Spinal cord (tissue), 10 donors: ENCODE measurements at places on chromosomes 3 and 15.
A peak's percentile ranks its signal among the peaks of the same experiment; 100 is the strongest.

- H3K4me3 ChIP-seq = no peak overlapping the region
- H3K27me3 ChIP-seq = no peaks in the 10 kb centered on the region
- no peak for DNase-seq
- no peak overlapping the region for H3K27ac ChIP-seq
- H3K4me1 ChIP-seq = no peaks in the 10 kb centered on the region
Measured at GRCh38 chr3:111577798-111578685, 17.1 kb downstream of the ZBED2 start.

- H3K36me3 ChIP-seq = peaks cover 75% of the 10 kb centered on the region
- H3K4me3 ChIP-seq = no peak overlapping the region
- H3K27me3 ChIP-seq = no peaks in the 10 kb centered on the region
Measured at GRCh38 chr3:9800529-9800928, 7.6 kb downstream of the ARPC4 start.

GRCh38 chr15:38525489-38525888 is 39.1 kb downstream of the RASGRP1 start:
- no peak for DNase-seq
- H3K27ac ChIP-seq = no peak overlapping the region
- H3K4me1 ChIP-seq = peaks cover 3% of the 10 kb centered on the region
- no peaks in the 10 kb centered on the region for H3K27me3 ChIP-seq

DNA sequence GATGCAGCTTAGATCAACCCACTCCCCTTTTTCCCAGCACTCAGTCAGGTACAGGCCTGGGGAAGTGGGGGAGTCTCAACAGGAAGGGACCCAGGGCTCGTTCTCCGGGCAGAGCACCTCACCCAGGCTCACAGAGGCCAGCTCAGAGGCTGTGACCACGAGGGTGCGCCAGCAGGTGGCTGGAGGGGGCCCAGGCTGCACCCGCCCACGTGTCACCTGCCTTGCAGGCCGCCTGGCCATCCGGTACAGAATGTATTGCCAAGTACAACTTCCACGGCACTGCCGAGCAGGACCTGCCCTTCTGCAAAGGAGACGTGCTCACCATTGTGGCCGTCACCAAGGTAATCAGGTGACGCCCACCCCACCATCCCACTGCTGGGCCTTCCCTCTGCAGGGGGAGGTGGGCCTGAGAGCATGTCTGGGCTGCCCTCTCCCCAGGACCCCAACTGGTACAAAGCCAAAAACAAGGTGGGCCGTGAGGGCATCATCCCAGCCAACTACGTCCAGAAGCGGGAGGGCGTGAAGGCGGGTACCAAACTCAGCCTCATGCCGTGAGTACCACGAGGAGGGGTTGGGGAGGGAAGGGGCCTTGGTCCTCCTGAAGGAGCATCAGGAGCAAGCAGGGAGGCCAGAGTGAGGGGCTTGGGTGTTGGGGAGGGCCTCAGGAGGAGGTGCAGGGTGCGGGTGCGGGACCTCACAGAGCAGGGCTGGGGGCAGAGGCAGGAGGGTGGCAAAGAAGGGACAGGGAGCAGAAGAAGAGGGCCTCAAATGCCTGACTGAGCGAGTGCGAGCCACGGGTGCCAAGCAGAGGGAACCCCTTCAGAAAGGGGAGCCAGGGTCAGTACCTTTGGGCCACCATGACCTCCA is 14.0 kb upstream of the LMAN1L start:
- H3K4me3 ChIP-seq = no peak overlapping the region
- H3K27ac ChIP-seq = no peak overlapping the region
- H3K4me1 ChIP-seq = peaks cover 8% of the 10 kb centered on the region
- peaks cover 72% of the 10 kb centered on the region for H3K36me3 ChIP-seq
- no peak for DNase-seq
- no peaks in the 10 kb centered on the region for H3K27me3 ChIP-seq

DNA sequence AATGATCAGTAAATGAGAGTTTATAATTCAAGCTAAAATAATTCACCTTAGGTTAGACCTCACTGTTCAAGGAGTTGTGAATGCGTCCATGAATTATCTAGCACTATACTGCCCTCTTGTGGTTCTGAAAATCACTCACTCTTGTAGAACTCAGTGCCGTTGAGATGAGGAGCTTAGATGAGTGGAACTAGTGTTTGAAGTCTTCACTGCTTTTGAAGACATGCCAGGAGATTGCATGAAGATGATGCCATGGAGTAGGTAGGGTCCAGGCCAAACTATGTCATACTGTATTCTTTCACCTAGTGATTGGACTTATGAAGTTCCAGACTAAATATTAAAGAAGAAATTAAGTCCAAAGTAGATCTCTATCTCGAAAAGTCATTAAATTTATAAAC is 28.8 kb downstream of the LYSMD4 start:
- H3K27me3 ChIP-seq = no peaks in the 10 kb centered on the region
- no peak overlapping the region for H3K4me3 ChIP-seq
- DNase-seq = peak; percentile 93
- H3K4me1 ChIP-seq = no peaks in the 10 kb centered on the region
- H3K36me3 ChIP-seq = peaks cover 9% of the 10 kb centered on the region

DNA sequence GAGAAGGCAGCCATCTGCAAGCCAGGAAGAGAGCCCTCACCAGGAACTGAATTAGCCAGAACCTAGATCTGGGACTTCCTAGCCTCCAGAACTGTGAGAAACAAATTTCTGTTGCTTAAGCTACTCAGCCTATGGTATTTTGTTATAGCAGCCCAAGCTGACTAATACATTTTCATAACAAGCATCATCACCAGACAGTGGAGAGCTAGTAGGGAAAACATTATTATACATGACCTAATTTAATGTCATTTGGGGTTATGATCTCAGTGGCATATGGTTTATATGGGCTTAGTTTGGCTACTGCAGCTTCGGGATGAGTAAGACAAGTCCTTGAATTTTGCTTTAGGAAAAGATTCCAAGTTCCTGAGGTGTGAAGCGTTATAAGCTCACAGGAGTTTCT is 35.6 kb downstream of the LNP1 start:
- no peaks in the 10 kb centered on the region for H3K4me1 ChIP-seq
- H3K27ac ChIP-seq = no peak overlapping the region
- H3K4me3 ChIP-seq = no peak overlapping the region
- H3K27me3 ChIP-seq = no peaks in the 10 kb centered on the region
- DNase-seq = no peak

- peaks cover 14% of the 10 kb centered on the region for H3K4me1 ChIP-seq
- no peak overlapping the region for H3K4me3 ChIP-seq
- H3K27ac ChIP-seq = no peak overlapping the region
- no peak for DNase-seq
- H3K36me3 ChIP-seq = no peaks in the 10 kb centered on the region
Measured at GRCh38 chr3:61679026-61679425, 117.7 kb downstream of the PTPRG start.

DNA sequence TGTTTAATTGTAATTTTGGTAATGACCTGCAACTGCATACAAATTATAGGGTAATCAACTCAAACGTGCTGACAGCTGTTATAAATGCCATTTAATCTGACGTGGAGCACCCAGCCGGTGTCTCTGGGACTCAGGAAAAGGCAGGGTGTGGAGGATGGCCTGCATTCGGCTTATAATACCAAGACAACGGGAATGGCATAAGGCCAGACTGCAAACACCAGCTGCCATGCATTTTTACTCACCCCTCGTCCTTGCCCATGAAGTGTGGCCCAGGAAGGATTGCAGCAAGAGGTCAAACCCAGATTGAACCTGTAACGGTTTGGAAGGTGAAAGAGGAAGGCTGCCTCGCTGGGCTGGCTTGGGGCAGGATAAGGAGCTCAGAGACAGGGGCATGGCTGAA is 96.4 kb downstream of the WNT7A start:
- no peak overlapping the region for H3K4me3 ChIP-seq
- DNase-seq = no peak
- no peaks in the 10 kb centered on the region for H3K27me3 ChIP-seq
- H3K36me3 ChIP-seq = no peaks in the 10 kb centered on the region
- H3K27ac ChIP-seq = no peak overlapping the region
- H3K4me1 ChIP-seq = peaks cover 77% of the 10 kb centered on the region

GRCh38 chr3:123334056-123334455 is 114.8 kb downstream of the ADCY5 start:
- H3K27me3 ChIP-seq = no peaks in the 10 kb centered on the region
- peaks cover 25% of the 10 kb centered on the region for H3K36me3 ChIP-seq
- H3K4me1 ChIP-seq = peaks cover 27% of the 10 kb centered on the region
- DNase-seq = no peak

DNA sequence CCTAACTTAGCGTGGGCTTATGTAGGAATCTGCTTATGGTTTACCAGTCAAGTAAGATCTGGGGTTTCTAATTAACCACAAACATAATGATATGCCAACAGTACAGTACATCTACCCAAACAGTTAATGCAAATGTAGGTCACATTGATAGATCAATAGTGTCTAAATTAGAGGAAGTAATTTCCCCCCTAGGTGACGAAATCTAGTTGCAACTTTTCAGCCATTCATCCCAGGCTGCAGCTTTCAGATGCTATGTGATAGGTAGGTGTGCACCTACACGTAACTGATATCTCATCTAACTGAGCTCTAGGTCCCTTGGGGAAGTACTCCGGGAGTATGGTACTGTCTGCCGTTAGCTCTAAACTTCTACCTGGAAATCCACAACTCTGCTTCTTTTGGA is 57.2 kb downstream of the CRTC3 start:
- H3K4me1 ChIP-seq = peaks cover 19% of the 10 kb centered on the region
- no peaks in the 10 kb centered on the region for H3K27me3 ChIP-seq
- H3K27ac ChIP-seq = no peak overlapping the region
- peaks cover 4% of the 10 kb centered on the region for H3K36me3 ChIP-seq
- no peak overlapping the region for H3K4me3 ChIP-seq
- DNase-seq = no peak

DNA sequence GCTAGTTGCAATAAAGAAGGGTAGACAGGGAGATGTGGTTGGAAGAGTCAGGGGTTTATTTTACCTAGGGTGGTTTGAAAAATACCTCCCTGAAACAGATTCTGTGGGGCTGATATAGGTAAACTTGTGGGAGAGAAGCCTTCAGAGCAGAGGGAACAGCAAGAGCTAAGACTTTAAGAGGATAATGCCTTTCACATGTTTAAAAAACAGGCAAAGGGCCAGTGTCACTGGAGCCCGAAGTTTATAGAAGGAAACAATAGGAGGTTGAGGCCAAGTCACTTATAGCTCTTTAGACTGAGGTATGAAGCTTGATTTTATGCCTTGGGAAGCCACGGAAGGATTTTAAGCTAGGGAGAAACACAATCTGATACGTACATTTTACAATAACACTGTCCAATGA is 448.7 kb downstream of the TAFA4 start:
- no peaks in the 10 kb centered on the region for H3K27me3 ChIP-seq
- H3K27ac ChIP-seq = no peak overlapping the region
- no peak for DNase-seq
- H3K4me1 ChIP-seq = no peaks in the 10 kb centered on the region

DNA sequence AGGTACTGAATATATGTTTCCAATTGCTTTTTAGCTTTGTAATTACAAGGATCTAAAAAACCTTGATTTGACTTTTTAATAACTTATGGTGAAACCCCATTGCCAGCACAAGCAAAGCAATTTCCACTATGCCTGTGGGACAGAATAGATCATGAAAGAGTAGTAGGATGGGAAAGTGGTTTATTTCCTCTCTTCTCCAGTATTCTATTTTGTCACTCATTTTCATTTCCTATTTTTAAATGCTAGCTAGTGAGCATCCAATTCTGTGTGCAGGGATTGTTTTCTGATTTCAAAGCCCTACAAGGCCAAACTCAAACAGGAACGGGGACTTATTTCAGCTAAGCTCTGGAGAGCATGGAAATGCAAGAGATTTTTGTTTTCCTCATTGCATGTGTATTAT is 132.0 kb upstream of the TGFBR2 start:
- H3K27me3 ChIP-seq = no peaks in the 10 kb centered on the region
- no peak overlapping the region for H3K27ac ChIP-seq
- no peak overlapping the region for H3K4me3 ChIP-seq
- no peak for DNase-seq
- H3K36me3 ChIP-seq = no peaks in the 10 kb centered on the region

DNA sequence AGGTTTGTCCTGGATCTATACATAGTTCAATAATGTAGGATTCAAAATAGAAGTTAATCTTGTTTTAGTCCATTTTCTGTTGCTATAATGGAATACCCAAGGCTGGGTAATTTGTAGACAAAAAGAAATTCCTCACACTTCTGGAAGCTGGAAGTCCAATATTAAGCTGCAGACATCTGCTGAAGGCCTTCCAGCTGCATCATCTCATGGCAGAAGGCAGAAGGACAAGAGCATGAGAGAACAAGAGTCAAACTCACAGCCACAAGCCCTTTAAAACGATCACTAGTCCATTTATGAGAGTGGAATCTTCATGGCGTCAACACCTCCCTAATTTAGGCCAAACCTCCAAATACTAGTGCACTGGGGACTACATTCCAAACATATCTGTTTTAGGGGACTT is 669.3 kb downstream of the ROBO2 start:
- H3K4me1 ChIP-seq = no peaks in the 10 kb centered on the region
- no peaks in the 10 kb centered on the region for H3K36me3 ChIP-seq
- DNase-seq = no peak
- H3K4me3 ChIP-seq = no peak overlapping the region

DNA sequence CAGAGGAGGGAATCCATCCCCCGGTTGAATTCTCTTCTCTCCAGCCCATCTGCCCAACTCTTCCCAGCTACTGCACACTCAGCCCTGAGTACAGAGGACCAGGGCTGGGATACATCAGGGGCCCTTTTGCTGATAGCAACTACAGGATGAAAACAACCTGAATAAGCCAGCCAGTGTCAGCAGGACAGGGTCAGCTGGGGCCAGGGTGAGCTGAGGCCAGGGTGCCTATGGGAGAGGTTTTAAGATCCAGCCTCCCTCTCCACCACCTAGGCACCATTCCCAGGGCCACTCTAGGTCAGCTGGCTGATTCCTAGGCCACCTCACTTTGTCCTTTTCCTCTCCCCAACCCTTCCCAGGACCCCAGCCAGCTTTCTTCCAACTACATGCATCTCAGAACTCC is 83.8 kb downstream of the MRPL46 start:
- no peaks in the 10 kb centered on the region for H3K36me3 ChIP-seq
- H3K27ac ChIP-seq = no peak overlapping the region

DNA sequence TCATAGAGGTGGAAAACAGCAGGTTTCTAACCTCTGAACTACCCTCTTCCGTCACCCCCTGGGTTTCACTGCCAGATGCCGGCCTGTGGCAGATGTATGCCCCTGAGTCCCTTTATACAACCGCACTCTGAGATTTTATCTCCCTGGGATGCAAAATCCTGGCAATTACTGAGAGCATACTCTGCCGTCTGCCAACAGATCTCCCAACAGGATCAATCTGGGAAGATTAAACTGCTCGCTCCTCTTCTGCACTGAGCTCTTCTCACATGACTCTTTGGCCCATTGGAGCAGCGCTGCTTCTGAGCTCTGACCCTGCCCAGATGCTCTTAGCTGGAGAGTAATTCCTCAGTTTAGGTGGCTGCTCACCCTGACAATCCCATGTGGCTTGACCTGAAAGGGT is 133.2 kb downstream of the LIPC start:
- H3K27me3 ChIP-seq = no peaks in the 10 kb centered on the region
- H3K36me3 ChIP-seq = no peaks in the 10 kb centered on the region
- H3K4me1 ChIP-seq = peaks cover 4% of the 10 kb centered on the region

GRCh38 chr3:106204160-106204868 is 335.5 kb upstream of the CBLB start:
- no peak overlapping the region for H3K4me3 ChIP-seq
- H3K4me1 ChIP-seq = no peaks in the 10 kb centered on the region
- DNase-seq = no peak
- no peaks in the 10 kb centered on the region for H3K36me3 ChIP-seq
- H3K27ac ChIP-seq = no peak overlapping the region
